Sigmoid colon (tissue), 7 donors: ENCODE measurements at places on chromosomes 3 and 15. TPM values are rescaled to one million over a fixed set of nuclear protein-coding genes. Genes with fewer than 3 reads are reported as not detected.

DNA sequence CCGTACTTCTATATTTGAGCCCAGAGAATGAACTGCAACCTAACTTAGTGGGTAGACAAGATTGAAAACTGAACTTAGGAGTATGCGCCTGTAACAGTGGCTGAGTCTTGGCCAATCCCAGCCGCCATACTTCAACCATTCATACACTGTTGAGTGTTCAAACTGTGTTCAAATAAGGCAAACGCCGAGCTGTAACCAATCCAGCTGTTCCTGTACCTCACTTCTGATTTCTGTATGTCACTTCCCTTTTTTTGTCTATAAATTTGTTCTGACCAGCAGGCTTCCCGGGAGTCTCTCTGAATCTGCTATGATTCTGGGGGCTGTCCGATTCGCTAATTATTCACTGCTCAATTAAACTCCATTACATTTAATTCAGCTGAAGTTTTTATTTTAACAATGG is 58.6 kb upstream of the TPM1 start:
- DNase-seq = no peak

DNA sequence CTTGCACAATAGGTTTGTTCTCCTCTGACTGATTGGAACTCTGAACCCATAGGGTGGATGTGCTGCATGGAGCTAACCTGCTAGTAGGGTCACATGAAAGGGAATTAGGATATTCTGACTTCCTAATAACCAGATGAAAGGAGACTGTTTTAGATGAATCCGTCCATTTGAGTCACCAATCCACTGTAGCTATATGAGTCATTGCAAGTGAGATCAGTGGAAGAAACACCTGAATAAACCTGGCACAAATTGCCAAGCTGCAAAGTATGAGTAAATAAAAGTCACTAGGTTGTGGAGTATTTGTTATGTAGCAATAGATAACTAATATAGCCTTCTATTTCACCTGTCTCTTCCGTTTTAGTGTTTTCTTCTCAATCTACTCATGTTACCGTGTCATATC is 584.4 kb downstream of the PDCD6IP start:
- DNase-seq = no peak

GRCh38 chr3:135155228-135155627 is 360.2 kb downstream of the EPHB1 start:
- DNase-seq = no peak

GRCh38 chr3:114218006-114218405 is 19.4 kb downstream of the ZNF80 start:
- DNase-seq = no peak

TMEM158 gene
- 12.2 TPM for total RNA-seq
